ENCODE measurements at places on chromosomes 6 and 20.

- no peak for DNase-seq
Measured at GRCh38 chr6:111347589-111347988, 135.4 kb downstream of the REV3L start.

DNA sequence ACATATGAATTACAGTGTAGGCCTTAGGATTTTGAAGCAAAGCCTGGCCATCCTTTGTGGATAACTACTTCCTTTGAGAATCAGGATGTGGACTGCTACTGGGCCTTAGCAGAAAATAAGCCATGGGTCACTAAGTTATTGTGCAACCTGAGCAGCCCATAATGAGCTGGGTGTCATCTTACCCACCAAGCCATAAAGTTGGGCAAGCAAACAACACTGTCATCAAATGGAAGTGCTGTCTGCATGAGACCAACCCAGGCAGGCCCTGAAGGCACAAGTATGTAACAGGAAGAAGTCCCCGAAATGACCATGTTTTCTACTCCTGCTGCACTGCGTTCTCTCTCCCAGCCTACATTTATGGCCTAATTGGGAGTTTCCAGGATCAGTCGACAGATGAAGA is 205.6 kb upstream of the GGTLC1 start:
- no peak for DNase-seq

DNA sequence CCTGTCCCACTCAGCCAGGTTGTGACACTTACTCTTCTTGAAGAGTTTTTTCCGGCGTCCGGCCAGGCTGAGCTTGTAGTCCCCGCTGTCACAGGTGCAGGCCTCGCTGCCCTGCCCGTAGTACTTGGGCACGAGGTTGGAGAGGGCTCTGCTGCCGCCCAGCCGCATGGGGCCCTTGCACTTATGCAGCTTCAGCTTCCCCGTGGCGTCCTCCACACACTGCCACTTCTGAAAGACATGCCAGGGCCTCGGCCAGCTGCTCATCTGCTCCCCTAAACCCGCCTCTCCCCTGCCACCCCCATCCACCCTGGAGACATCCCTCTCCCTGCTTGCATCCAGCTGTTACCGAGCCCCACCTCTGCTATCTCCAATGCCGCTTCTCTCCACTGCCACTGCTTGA is 113.1 kb downstream of the SULF2 start:
- DNase-seq = no peak

GRCh38 chr6:138970856-138971425 is 17.1 kb downstream of the REPS1 start:
- no peak for DNase-seq

- DNase-seq = no peak
Measured at GRCh38 chr6:24441599-24441904, 38.8 kb downstream of the MRS2 start.

- no peak for DNase-seq
Measured at GRCh38 chr20:58140787-58141425, 87.5 kb downstream of the ANKRD60 start.

DNA sequence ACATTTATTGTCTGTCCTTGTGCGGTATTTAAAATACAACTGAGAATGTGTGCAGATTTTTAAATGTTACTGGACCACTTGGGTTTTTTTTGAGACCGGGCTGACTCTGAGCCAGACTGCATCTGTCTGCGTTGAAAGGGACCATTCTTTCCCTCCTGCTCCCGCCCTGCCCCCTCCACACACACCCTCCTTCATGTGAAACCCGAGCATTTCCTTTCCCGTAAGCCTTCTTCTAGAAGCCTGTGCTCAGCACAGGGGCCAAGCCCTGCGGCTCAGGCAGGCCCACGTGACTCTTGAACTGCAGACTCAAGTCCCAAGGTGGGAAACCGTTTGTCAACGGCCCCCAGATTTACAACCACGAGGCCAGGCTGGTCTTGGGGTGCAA is 82.7 kb upstream of the FOXC1 start:
- DNase-seq = no peak

- no peak for DNase-seq
Measured at GRCh38 chr20:60372822-60373221, 414.6 kb downstream of the CDH26 start.

DNA sequence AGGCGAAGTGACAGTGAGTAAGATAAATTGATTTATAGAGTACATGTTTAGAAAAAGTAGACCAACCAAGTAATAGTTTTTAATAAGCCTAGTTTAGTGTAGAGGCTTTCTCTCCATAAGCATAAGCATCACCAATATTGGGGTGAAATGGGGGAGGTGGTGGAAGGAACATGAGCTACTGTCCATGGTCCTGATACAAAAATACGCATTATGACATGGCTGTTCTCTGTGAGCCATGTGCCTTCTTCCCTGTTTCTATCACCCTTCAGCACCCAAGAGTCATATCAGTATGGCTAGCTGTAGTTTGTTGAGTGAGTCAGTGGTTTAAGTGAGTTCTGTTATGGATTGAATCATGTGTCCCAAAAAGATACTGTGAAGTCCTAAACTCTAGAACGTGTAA is 150.8 kb downstream of the EDN1 start:
- no peak for DNase-seq

GRCh38 chr6:126170978-126171382 is 168.9 kb upstream of the CENPW start:
- DNase-seq = peak; percentile 15

- DNase-seq = no peak
Measured at GRCh38 chr20:35547329-35547728, 5.5 kb downstream of the ERGIC3 start.

- DNase-seq = no peak
Measured at GRCh38 chr6:16716321-16716858, 44.9 kb downstream of the ATXN1 start.

DNA sequence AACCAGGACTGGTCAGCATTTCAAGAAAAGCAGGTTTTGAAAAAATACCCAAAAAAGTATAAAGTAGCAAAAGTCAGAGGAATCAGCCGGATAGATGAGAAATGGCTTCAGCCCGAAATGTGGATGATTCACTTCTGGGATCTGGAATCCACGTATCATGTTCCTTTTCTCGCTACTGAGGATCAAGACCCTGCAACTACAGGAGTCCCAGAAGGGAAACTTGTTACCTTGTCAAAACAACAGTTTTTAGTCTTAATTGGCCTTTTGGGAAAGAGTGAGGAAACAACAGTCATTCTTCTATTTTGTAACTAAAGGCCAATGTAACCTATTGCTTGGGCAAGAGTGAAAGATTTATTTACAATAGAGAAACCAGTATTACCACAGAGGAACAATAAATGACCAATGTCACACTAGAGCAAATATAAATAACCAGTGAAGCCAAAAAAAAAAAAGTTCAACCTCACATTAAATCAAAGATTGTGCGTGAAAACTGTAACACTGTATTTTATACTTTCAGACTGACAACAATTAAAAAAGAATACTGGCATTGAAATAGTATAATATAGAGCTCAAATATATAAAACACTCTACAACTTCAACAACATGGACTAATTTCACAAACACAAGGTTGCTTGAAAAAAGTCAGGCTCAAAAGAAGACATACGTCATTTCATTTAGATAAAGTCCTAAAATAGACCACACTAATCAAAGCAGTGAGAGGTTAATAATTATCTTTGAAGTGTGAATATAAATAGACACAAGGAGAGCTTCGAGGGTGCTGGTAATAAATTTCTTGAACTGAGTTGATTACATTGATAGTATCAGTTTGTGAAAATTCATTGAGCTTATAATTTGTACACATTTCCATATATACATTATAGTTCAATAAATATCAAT is 116.2 kb downstream of the GFRAL start:
- no peak for DNase-seq

- DNase-seq = no peak
Measured at GRCh38 chr20:17871181-17871580, 97.4 kb downstream of the SNX5 start.

DNA sequence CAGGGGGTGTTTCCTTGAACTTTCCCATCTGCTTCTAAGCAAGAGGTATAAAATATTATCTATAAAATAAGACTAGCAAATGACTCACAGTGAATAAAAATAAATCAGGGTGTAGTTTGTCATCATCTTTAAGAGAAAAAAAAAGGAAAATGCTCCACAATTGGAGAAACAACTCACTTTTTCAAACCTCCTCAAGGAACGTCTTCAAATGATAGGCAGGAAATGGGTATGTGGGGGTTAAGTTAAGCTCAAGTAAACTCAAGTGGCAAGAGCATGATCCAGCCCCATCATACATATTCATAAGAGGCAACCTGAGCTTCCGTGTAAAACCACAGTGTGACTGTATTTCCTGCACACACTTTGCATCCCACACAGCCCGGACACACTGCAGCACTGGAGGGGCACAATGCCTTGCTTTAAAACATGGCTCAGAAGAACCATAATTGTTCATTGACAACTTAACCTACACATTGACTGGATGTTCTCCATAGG is 58.5 kb upstream of the CEP85L start:
- peak; percentile 77 for DNase-seq

GRCh38 chr20:23776067-23776771 is 25.5 kb upstream of the CST1 start:
- DNase-seq = no peak

- no peak for DNase-seq
Measured at GRCh38 chr6:36570264-36570663, 23.0 kb upstream of the STK38 start.

GRCh38 chr6:116779573-116780164 is 14.2 kb upstream of the FAM162B start:
- no peak for DNase-seq

DNA sequence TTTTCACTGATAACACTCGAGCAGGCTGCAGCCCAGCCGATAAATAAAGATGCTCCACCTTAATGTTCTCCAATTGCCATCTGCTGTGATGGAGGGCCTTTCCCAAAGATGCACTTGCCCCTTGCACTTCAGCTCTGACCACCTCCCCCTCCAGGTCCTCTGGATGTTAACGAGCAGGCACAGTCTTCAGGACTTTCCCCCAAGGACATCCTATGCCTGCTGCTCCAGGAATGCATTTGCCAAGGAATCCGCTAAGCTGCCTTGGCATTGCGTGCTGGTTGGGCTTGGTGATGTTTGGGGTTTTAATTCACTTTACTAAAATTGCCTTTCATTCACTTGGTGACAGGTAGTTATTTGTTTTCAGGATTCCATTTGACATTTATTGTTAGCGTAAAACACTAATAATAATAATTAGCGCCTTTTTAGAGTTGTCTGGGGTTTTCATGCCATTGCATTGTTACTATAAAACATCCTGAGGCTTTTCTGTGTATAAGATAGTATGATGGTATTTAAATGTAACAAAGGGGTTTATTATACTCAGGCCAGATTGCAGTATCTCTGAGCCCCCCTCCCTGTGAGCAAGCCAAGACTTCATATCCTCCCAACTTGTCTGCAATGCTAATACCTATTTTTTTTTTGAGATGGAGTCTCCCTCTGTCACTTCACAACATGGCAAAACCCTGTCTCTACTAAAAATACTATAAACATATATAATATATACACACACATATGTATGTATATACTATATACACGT is 66.7 kb upstream of the TSHZ2 start:
- no peak for DNase-seq

- DNase-seq = no peak
Measured at GRCh38 chr6:163745536-163746400, 331.2 kb downstream of the QKI start.

DNA sequence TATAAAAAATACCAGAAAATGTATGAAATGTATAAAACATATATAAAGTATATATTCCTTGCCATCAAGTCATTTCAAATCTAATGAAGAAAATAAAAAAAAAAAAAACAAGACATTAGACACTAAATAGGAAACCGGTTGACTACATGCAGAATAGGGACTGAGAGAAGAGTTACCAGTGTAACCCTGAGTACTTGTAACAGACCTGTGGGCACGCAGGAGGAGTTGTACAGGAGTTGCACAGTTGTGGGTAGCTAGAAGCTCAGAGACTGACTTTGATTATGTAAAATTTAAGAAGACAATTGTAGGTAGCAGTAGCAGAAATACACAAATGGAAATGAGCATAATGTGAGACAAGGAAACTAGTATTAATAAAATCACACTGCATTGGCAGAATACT is 112.4 kb upstream of the DST start:
- DNase-seq = no peak

DNA sequence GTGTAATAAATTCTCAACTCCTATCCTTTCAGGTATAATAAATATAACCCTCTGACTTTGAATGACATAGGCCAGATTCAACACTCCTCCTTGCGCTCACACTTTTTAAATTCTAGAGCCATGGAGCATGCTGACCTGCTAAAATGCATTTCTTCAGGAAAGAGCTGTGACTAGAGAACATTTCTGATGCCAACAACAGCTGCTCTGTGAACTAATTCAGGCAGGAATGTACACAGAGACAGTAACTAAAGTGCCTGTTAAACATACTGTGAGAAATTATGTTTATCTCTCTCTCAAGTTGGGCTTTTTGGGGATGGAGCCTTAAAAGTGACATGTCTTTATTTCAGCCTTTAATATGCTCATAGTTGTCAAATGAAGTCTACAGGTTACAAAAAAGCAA is 8.3 kb downstream of the NHSL1 start:
- no peak for DNase-seq

DNA sequence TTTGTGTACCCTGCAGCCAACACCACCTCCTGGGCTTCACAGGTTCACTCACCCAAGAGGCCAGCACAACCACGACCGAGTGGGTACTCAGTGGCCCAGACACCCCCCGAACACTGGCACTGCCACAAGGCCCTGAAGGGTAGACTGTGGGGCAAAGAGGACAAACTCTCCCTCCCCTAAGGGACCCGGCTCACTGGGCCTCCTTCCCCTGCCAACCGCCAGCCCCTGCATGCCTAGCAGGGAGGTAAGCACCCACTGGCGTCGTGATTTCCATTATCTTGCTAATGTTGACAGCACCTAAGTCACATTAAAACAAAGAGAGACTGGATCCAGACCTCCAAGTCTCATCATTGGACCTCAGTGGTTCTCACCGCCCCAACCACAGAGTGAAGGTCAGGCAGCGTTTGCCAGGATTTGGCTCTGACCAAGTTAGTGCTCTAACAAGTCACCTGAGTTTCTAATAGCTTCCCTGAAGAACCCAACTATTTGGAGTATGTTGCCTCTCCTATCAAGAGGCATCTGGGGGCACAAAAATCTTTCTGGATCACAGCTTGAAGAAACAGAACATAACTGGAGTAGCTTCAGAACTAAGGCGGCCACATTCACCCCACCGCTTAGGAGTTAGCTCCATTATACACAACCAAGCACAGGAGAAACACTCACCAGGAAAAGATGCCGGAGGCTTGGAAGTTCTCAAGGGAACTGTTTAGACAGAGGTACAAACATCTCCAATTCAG is 14.0 kb upstream of the APMAP start:
- no peak for DNase-seq

DNA sequence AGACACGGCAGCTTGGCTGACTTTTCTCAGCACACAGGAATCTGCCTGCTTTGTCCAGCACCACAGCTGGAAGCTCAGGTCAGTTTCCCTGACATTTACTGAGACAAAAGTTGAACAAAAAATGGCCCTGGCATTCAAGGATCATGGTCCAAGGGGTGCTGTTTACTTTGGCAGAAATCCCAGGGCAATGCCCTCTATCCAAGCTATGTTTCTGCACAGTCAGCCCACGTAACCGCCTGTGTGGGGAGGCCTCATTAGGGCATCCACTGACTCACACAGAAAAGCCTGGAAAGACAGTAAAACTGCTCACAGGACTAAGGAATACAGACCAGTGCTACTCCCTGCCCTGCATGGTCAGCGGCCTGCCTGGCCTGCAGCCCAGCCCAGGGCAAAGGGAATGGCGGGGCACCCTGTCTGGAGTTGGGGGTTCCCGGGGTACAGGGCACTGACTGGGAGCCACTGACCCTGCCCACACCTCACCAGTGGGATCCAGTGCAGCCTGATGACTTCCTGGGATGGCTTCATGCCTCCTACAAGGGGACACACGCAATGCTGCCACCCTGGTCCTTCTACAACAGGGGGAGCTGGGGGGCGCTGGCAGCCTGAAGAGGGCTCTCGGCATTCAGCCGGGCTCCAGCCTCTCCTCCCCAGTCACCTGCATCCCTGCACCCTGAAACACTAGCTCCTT is 77.1 kb downstream of the NINL start:
- DNase-seq = no peak

Measured in naive B cell (primary cell).